ENCODE measurements at places on chromosomes 2 and 18.

DNA sequence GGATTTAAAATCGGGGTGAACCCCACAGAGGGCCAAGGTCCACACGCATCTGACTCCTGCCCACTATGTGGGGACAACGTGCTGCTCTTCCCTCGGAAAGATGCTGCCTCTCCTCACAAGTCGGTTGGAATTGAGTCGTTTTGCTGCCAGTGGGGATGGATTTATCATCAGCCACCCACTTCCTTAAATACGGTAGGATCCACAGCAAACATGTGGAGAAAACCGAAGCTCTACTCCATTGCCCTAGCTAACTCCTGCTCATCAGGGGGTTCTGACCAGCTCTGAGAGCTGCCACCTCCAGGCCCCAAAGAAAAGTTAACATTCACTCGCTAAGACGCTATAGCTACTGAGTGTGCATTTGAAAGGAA is 80.9 kb downstream of the CHRNA1 start:
- DNase-seq: peak; percentile 44

DNA sequence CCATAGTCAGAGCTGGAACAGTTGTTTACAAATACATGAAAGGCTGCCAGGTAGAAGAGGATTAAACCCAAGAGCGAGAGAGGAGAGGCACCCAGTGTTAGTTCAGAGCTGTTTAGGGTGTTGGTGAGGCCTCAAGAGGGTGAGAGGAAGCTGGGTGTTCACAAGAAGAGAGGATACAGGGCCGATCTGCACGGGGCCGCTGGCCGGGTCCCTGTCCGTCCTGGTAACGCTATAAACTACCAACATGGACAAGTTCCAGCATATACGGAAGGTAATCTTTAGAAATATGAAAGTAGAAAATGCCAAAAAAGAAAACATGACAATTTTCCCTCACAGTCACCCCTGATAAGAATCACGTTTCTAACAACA is 109.7 kb downstream of the TMEM18 start:
- DNase-seq: no peak

- no peak for DNase-seq
Measured at GRCh38 chr18:40676668-40677067, 1278.4 kb upstream of the PIK3C3 start.

DNA sequence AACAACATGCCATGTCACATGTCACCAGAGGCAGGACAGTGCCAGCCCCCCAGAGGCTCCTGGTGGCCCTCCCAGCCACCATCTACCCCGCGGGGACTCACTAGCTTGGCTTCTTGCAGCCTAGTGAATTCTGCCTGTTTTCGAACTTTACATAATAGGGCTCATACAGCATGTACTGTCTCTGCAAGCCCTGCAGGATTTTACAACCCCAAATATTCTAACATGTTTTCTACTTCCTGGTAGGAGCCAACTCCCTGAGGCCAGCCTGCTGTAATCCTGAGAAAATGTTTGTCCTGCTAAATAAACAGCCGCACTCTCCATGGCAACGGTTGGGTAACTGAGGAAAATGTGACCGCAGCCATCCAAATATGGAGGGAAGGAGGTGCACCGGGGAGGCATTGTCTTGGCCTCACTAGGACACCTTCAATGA is 2.7 kb downstream of the PER2 start:
- no peak for DNase-seq

GRCh38 chr2:229003256-229003655 is 267.8 kb downstream of the PID1 start:
- no peak for DNase-seq

GRCh38 chr2:67295406-67295805 is 101.7 kb upstream of the ETAA1 start:
- no peak for DNase-seq

GRCh38 chr2:15832030-15832709 is 108.2 kb upstream of the MYCN start:
- DNase-seq: no peak

DNA sequence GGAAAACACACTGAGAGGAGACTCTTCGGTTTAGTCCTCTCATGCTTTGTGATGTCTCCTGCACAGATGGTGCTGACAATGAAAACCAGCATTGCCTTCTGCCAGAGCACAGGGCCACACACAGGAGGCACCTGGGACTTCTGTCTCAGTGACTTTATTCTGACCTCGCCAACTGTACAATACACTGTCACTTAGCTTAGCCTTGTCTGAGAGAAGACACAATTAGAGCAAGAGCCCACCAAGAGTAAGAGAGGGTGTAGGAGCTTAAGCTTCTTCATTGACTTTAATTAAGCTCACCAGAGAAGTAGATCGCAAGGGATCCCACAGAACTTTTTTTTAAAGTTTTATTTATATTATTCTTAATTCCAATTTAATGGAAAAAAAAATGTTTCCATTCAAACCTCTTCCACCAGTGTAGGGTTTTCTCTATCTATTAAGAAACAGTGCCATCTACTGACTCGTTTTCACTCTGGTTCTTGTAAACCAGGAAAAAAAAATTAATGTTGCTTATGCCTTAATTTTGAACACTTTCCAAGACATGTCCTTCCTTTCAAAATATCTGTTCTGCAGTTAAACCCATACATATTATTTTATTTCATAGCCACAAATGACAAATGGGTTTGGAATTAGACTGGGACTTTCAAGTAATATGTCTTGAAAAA is 42.4 kb upstream of the DDX18 start:
- DNase-seq: peak; percentile 15

GRCh38 chr2:65103013-65103715 is 26.7 kb downstream of the RAB1A start:
- DNase-seq: no peak

DNA sequence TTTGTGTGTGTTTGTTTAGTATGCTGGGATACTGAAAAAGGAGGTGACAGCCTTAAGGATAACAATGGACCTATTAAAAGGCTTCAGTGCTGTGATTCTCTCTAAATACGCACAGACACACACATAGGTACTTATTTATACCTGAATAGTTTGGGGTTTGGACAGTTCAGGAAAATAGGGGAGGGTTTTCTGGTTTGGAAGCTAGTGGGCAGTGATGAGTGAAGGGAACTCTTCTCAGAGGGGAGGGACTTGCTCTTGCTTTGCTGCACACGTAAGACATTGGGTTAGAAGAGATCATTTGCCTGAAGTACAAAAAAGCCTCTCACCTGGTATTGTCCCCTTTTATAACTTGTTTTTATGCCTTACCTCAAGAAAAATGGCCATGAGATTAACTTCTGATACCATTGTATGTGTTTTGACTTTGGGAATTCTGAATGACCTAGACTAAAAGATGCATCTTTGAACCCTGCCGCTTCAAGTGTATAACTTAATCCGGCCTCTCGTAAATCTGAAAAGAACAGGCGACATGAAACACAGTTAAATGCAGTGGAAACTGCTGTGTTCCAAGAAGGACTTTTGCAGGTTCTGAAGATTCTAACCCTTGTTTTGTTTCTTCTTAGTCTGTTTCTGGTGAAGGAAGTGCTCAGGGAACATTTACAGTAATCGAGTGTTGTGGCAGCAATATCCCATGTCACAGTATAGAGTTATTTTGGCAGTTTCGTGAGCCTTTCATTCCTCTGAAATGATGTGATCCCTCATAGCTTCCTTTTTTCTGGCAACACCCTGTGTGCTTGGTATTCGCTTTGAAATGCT is 2.5 kb downstream of the CRIM1 start:
- no peak for DNase-seq

DNA sequence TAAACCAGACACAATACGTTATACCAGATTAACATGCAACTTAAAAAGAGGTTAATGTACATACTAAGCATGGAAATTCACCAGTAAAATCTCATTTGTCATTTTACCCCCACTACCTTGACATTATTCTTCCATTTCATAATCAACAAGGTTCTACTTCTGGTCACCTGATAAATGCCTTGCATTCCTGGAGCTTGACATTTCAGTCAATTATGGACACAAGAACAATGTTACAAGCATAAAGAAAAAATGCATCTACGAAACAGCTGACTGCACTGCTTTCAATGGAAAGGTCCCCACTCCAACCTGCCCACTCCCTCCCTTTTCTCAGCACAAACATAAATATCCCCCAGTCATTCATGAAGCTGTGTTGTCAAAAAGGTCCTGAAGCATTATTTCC is 31.4 kb downstream of the ARL5A start:
- DNase-seq: no peak

- DNase-seq: no peak
Measured at GRCh38 chr2:232349546-232349945, 29.0 kb upstream of the ALPP start.

- DNase-seq: no peak
Measured at GRCh38 chr2:105800953-105801635, 56.4 kb downstream of the NCK2 start.

DNA sequence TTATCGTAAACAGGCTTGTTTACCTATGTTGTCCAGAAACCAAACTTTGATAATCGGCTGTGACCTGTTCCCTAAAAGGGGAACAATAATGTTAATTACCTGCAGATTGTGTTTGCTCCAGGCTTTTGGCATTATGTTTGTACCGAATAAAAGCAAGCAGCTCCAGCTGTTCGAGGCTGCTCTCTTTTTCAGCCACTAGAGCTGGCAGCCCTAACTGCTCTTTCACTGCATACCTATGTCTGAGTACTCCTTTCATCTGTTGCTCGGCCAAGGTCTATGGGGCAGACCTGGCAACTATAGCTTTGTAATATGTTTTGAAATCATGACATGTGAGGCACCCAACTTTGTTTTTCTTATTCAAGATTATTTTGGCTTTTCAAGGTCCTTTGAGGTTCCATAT is 77.8 kb upstream of the EHBP1 start:
- no peak for DNase-seq

DNA sequence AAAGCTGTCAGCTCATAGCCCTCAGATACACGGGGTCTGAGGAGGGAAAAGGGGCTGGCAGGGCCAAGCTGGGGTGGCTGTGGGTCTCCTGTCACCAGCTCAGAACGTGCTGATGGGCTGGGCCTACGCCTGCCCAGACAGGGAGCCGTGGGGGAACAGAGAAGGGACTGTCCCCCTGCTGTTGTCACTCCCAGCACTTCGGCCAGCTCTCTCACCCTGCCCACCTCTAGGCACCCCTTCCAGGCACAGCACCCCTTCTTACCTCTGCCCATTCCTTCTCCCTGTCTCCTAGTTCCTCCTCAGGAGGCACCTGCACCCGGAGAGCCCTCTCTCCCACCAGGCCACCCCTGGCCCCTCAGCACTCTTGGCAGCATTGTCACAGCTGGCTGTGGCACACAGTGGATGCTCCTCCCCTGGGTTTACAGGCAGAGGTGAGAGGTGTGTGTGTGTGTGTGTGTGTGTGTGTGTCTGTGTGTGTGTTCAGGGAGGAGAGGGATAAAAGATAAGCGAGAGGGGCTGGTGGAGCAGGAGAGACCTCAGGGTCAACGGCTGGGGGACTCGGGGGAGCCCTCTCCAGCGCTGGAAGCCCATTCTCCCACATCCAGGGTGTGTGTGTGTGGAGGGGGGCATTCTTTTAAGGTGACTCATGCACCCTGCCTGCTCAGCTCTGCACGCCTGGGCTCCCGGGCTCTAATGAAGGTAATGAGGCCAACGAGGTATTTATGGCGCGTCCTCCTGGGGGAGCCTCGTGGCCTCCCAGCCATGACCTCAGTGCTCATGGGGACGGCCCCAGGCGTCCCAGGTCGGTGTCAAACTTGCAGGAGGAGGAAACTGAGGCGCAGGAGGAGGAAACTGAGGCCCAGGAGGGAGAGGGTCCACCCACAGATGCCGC is 66.1 kb upstream of the SMAD7 start:
- no peak for DNase-seq

DNA sequence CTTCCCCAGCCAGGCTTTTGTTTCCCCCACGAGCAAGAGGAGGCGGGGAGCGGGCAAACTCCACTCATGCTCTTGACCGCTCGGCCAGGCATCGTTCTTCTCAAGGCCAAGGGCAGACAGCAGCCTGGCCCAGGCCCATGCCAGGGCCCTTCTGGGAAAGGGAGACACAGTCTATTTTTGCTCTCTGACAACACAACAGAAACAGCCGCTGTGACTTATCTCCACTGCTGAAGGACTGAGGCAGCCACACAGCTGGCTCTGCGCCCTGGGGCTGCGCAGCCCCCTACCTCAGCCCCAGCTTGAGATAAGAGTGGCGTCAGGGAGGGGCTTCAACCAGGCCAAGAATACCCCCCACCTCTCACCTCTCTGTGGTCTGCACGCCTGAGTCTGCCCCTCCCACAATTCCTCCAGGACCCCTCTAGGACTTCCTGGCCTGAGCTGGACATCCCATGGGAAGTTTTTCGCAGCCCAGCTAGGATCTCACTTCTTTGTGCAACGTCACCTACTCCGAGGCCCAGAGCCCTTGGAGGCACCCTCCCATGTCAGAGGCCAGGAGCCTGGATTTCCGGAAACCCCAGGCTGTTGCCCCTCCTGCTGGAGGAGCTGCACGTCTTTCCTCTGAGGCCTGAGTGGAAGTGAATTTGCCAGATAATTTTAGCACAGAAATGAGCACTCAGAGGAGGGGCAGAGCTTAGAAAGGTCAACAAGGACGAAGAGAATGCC is 118.9 kb upstream of the OTOS start:
- DNase-seq: no peak

DNA sequence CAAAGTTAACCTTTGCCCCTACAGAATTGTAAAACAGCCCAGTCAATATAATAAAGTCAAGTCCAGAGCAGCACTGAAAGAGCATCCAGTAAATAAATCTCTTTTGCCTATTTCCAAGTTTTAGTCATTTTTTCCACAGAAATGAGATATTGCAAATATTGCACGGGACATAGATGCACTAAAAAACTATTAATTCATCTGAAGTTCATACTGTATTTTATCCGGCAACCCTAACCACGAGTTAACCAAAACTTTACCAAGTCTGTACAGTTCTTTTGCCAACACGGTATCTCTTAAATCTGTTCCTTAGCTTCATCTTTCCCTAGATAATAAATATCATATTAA is 484 bp upstream of the ASNSD1 start:
- no peak for DNase-seq

GRCh38 chr18:23135550-23136325 is 453 bp downstream of the CABLES1 start:
- peak; percentile 55 for DNase-seq

GRCh38 chr18:32621034-32621433 is 150.4 kb upstream of the GAREM1 start:
- DNase-seq: no peak

GRCh38 chr18:39325973-39326372 is 1760.4 kb upstream of the CELF4 start:
- DNase-seq: no peak

DNA sequence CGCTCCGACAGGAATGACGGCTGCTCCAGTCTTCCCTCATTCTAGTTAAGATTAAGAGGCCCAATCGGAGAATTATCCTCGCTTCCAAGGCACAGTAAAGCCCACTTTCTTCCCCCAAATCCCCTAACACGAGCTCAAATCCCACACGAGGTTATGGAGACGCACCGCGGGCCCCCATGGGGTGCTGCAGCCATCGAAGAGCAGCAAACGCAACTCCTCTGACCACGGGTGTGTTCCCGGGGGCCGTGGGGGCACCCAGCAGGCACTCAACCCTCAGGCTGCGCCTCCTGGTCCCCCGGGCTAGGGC is 446 bp downstream of the COPS9 start:
- DNase-seq: no peak

GRCh38 chr18:493986-494983 is 6.2 kb downstream of the COLEC12 start:
- no peak for DNase-seq

DNA sequence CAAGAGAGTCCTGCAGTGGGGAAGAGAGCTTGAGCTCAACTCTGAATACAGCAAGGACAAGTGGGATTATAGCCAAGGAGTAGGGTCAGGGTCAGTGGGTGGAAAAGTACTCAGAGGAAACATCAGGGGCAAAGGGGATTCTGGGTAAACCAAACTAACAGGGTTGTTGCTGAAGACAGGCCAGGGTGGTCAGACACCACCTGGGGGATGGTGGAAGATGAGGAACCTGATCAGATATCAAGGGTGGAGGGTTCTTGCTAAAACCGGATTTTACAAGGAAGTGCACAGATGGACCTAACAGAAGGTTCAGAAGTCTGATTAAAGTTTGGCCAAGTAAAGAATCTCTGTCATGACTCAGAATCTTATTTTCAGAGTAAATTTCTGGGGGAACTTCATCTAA is 16.5 kb downstream of the OSBPL1A start:
- no peak for DNase-seq

Data from GM10248 (cell line).